ENCODE measurements at places on chromosomes 1 and 21.

DNA sequence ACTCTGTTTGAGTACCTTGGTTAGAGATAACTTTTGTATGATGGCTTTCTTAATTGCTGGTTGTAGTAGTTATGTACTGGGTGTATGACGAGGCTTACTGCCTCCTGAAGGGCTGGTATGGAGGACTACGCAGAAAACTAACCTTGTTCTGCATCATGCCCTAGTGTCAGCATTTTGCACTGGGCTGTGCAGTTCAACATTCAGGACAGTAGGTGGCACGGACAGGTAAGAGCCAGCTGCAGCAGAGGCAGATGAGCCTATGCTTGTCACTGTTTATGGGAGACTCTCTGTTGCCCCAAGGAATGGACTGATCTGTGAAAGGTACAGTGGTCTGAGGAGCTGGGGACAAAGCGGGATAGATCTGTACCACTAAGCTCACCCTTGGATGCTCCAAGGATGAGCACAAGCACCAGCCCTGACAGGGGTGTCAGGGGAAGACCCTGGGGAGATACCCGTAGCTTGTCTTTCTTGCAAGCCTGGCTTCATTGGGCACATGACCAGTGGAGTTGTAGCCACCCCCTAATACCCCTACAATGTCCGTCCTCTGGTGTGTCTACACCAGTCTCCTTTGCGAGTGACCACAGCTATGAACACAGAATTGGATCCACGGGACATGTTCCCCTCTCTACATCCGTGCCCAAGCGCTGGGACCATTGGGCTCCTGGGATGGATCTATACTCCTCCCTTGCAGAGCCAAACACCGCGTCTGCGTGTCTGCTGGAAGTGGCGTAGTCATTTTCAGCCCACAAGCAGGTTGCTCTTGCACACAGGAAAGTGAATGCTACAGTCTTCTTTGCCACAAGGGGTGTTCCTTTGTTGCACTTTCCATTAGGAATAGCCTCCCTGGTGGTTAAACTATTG is 51.1 kb upstream of the CFHR3 start:
- peak; percentile 88 for DNase-seq

DNA sequence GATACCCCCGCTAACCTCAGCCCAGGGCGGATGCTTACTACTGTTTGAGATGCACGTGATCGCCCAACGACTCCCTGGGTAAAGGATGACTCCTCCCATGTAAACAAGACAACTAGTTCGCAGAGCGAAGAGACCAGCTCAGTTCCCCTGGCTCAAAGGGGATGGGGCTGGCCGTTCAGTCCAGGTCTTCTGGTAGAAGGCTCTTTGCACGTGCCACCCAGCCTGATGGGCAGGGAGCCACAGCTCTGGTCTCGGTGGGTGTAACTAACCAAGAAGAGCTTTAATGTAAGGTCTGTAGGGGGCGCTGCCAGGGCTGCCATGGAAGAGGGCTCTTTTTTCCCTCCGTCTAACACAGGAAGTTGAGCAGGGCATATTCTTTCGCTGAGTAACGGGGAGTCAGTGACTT is 49.4 kb upstream of the PARP1 start:
- DNase-seq, result no peak

- peak; percentile 42 for DNase-seq
Measured at GRCh38 chr1:202131956-202132821, 9.5 kb downstream of the GPR37L1 start.

GRCh38 chr21:44555200-44555875 is 3.3 kb downstream of the KRTAP10-3 start:
- no peak for DNase-seq

- DNase-seq, result no peak
Measured at GRCh38 chr1:65764052-65764451, 28.6 kb upstream of the PDE4B start.

GRCh38 chr1:43446881-43447835 is 6.6 kb downstream of the HYI start:
- no peak for DNase-seq

DNA sequence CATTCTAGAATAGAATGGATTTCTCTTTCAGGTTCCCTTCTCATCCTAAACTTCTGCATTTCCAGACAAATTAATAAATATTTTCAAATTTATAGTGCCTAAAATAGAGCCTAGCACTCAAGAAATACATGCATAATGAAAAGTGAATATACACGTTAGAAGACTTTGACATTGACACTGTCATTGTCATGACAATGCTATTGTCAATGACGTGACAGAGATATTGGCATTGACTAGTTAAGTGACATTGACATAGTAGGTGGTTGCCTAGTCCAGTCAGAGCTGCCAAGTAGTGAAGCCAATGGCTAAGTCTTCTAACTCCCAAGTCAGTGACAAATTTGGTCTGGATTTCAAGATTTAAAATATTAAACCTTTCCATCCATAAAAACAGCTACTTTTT is 410.5 kb downstream of the LMO4 start:
- DNase-seq, result no peak

GRCh38 chr1:96557336-96557735 is 164.2 kb upstream of the PTBP2 start:
- DNase-seq, result peak; percentile 37

- peak; percentile 64 for DNase-seq
Measured at GRCh38 chr1:241637046-241637590, 3.1 kb downstream of the CHML start.

DNA sequence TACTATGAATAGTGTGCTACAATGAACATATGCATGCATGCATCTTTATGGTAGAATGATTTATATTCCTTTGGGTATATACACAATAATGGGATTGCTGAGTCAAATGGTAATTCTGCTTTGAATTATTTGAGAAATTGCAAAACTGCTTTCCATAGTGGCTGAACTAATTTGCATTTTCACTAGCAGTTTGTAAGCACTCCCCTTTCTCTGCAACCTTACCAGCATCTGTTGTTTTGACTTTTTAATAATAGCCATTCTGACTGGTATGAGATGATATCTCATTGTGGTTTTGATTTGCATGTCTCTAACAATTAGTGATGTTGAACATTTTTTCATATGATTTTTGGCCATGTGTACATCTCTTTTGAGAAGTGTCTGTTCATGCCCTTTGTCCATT is 24.0 kb upstream of the DIRAS3 start:
- no peak for DNase-seq

GRCh38 chr1:95127380-95127779 is 10.2 kb downstream of the TLCD4 start:
- DNase-seq, result no peak

DNA sequence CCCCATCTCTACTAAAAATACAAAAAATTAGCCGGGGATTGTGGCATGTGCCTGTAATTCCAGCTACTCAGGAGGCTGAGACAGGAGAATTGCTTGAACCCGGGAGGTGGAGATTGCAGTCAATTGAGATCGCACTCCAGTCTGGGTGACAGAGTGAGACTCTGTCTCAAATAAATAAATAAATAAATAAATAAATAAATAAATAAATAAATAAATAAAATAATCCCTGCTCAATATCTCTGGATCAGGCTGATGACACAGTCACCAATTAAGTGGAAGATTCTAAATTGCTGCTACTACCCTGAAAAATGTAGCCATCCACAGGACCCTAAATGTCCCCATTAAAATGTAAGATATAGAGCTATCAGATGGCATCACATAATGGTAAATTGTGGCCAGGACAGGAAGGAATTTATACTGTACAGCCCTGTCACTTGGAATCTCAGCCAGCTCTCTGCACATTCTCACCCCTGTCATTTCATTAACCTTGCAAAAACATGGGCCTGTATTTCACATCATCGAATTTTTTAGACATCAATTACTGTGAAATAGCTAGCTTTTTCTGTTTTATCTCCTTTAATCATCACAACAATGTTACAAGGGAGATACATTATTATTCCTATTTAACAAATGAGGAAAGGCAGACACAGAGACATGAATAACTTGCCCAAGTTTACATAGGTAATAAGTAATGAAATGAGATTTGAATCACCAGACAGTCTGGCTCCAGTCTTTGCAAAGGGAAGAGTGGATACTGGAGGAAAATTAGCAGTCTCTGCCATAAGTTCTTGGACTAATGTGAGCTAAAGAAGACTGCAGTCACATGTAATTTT is 56.7 kb upstream of the NTPCR start:
- DNase-seq, result no peak

- DNase-seq, result peak; percentile 41
Measured at GRCh38 chr1:242055749-242056320, 56.9 kb upstream of the MAP1LC3C start.

GRCh38 chr21:46561445-46562090 is 43.3 kb downstream of the S100B start:
- no peak for DNase-seq

GRCh38 chr1:7847599-7847998 is 5.3 kb downstream of the UTS2 start:
- DNase-seq, result no peak

DNA sequence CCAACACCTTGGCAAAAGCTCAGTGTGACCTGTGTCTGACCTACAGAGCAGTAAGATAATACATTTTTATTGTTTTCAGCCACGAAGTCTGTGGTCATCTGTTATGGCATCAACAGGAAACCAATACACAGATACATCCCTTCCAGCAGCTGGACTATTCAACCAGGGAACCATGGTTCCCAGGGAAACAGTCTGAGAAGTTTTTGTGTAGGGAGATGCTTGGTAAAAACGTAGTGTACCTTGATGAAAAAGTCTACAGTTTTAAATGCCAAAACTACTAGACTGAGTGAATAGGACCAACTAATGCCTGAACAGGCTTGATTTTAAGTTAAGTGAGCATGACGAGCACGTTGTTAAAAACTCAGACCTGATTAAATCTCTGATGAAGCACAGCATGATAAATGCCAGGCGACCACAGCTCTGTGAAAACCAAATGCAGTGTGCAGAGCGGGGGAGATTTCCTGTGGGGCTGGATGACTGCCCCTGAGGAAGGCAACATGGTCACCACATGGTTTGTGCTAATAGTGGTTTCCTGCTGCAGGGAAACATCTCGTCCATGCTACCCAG is 228.9 kb downstream of the TNR start:
- DNase-seq, result no peak
